Islet precursor cell (in vitro differentiated cells): ENCODE measurements at places on chromosomes 7 and 10.

DNA sequence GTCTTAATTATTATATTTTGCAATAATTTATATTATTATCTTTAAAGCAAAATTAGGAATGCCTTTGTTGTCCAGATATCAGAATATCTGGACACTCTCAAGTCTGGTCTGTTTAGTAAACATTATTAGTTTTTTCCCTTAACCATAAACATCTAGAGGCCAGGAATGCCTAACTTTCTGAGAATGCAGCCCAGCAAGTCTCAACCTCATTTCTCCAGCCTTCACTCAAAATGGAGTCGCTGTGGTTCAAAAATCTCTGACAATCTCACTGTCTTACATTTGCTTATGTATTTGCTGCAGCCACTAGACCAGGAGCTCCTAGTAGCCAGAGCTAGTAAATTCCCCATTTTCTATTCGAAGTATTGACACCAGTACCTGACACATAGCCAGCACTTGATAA is 49.7 kb upstream of the INHBA start:
- no peak for DNase-seq

GRCh38 chr7:7265081-7266075 is 83.0 kb downstream of the C1GALT1 start:
- no peak for DNase-seq

GRCh38 chr10:79182781-79183467 is 114.2 kb downstream of the ZMIZ1 start:
- peak; percentile 80 for DNase-seq

DNA sequence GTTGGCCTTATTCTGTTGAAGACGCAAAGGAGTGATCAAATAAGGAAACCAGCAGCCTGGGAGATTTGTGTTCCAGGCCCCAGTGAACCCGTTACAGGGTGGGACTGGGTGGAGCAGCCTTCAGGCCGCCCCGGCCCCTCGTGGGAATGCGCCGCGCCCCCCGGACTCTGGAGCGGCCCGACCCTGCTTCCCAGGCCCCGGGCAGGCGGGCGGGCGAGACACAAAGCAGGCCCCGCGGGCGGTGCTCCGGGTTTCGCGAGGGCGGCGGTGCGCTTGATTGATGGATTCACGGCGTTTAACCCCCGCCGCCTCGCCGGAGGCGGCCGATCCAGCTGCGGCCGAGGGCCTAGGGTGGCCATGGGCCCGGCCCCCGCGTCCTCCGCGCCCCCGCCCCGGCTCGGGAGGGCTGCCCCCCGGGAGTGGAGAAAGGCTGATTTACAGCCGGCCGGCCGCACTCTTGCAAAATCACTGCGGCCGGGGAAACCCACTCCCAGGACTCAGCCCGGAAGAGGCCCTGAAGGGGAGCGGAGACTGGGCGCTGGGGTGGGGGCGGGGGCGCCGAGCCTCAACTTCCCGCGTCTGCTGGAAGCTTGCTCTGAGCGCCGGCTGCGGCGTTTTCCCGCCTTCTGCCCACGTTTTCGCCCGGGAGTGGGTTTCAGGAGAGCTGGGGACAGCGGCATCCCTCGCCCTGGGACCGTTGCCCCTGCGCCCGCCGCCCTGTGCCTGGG is 299.6 kb upstream of the NFE2L3 start:
- peak; percentile 92 for DNase-seq

DNA sequence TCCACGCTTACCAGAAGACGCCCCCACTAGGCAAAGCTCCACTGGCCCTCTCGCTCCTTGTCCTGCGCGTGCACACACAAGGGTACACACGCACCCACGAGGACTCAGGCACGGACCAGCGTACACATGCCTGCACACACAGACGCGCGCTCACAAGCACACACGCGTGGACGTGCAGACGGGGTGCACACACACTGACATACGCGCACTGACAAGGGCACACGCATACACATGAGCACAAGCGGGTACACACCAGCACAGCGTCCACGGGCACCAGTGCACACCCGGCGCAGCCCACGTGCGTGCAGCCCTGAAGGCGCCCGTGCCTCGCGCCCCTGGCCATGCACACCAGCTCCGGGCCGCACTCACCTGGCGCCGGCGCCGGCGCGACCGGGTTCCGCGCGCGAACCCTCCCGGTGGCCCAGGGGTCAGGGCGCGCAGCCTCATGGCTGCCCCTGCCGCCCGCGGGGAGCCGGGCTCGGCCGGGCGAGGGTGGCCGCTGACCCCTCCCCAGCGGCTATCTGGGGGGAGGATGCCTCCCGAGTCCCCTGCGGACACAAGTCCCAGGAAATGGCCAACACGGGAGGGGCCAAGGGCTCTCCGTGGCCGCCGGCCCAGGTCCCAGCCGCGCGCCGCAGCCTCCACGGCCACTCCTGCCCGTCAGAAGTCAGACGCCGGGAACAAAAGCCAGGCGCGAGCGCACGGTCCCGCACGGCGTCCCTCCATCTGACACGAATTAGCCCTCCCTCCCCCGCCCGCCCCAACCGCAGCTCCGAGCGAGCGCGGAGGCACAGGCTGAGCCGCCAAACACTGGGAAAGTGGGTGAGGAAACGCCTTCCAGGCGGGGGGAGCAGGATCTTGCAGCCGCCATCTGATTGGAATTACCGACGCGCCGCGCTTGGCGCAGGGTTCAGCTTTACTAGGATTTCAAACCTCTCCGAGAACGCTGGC is 45.0 kb downstream of the TNS3 start:
- DNase-seq = peak; percentile 89

- peak; percentile 50 for DNase-seq
Observed at GRCh38 chr10:122308417-122309141, 37.5 kb downstream of the BTBD16 start.

- no peak for DNase-seq
Observed at GRCh38 chr10:78207216-78207615, 173.6 kb downstream of the RPS24 start.

- no peak for DNase-seq
Observed at GRCh38 chr10:83886871-83887270, 252.4 kb upstream of the GHITM start.

GRCh38 chr7:77281780-77282478 is 82.3 kb upstream of the FGL2 start:
- no peak for DNase-seq

DNA sequence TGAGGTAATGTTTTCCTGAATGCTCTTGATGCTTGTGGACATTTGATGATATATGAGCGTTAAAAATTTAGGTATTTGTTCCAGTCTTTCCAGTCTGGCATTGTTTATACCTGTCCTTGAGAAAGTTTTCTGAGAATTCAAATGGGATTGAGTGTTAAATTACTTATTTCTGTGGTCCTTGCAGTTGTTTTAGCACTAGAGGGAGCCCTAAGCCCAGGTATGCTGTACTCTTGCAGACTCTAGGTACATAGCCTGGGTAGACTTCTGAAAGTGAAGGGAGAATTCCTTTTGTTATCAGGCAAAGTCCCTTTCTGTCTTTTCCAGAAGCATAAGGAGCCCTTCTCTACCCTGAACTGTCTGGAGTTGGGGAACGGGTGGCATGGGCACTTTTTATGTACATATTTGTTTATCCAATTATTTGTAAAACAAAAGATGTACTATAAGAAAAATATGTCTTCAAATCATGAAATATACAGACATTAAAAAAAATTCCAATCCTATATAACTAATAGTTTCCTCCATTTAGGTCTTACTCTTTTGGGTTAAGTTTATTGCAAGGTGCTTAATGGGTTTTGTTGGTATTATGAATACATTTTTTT is 262.1 kb downstream of the ATRNL1 start:
- peak; percentile 73 for DNase-seq

DNA sequence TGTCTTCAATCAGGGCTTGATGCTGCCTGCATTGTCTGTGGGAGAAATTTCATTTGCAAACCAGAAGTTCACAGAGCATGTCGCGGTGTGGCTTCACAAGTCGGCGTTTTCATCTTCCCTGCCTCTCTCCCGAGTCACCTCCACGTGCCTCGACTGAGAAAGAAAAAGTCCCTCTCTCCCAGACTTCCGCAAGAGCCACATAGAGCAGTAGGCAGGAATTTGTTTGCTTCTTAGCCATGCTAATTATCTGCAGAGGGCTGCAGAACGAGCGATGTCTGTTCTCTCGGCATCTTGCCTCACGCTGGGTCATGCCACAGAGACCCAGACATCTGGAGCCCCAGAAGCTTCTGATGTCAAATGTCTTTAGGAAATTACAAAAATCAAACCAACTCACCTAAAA is 272.2 kb downstream of the TCF7L2 start:
- peak; percentile 86 for DNase-seq

DNA sequence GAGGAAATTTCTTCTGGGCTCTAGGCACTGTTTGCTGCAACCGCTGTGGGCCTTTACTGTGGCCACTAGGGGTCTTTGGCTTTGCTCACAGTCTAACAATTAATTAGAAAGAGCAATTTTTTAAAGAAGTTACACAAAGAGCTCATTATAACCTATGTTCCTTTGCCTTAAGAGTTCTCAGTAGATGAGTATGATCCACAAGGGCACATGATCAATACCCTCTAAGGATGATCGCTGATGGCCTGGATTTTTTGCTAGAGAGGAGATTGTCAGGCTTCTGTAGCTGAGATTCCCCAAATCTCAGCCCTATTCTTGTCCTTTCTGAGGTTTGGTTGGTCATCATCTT is 80.8 kb upstream of the RHOBTB1 start:
- no peak for DNase-seq

DNA sequence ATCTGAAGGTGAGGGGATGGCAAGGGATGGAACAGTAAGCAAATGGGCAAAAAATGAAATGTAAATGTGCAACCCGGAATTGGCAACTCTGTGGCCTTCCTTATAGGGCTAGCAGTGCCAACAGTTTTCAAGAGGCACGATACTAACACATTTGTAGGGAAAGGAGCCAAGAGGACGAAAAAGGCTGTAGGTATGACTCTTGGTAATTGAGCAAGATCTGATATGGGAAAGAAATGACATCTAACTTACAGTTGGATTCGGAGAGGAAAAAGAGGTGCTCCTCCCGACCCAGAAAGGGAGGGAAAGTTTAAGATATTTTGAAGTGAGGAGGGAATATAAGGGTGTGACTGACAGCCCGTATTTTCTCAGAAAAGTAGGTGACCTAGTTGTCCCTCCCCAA is 2.1 kb upstream of the CREM start:
- no peak for DNase-seq

- DNase-seq = no peak
Observed at GRCh38 chr10:131162211-131162610, 149.3 kb downstream of the TCERG1L start.

- peak; percentile 54 for DNase-seq
Observed at GRCh38 chr10:132862485-132863420, 76.8 kb upstream of the NKX6-2 start.

DNA sequence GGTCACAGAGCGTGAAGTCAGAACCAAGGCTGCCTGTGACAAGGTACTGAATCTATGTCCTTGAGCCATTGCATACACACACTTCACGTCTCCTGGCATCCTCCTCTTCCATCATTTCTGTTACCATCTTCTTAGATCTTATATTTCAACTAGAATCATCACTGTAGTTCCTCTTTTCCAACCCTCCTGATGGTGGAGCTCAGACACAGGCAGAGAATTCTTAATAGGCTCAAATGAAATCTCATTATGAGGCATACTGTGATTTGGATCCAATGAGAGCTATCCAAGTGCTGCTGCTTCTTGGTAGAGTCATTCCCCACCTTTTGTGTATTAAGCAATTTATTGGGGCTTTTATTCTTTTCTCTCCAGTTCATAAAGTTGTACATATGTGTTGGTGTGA is 113.2 kb downstream of the CALCR start:
- no peak for DNase-seq

GRCh38 chr10:43706166-43706565 is 57.5 kb upstream of the ZNF32 start:
- no peak for DNase-seq

GRCh38 chr7:39240864-39241263 is 263.2 kb downstream of the POU6F2 start:
- DNase-seq = no peak

DNA sequence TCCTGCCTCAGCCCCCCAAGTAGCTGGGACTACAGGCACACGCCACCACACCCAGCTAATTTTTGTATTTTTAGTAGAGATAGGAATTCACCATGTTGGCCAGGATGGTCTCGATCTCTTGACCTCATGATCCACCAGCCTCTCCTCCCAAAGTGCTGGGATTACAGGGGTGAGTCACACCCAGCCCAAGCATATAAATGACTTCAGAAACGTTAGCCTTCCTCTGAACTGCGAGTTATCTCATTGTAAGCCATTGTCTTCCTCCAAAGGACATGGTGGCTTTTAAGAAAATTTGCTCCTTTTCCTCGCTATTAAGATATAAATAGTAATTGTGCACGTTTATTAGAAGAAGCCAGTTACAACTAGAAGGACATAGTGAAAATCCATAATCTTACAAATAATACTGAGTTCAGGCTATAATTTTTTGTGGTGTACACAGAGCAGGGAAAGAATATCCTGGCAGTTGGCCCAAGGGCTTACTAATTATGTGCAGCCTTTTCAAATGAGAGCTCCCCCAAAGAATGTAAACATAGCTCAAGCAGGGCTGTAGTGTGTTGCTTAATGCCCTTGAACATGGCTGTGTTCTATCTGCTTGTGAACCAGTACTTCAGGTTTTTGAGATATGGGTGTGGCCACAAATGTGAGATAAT is 495.8 kb downstream of the PARD3 start:
- no peak for DNase-seq

DNA sequence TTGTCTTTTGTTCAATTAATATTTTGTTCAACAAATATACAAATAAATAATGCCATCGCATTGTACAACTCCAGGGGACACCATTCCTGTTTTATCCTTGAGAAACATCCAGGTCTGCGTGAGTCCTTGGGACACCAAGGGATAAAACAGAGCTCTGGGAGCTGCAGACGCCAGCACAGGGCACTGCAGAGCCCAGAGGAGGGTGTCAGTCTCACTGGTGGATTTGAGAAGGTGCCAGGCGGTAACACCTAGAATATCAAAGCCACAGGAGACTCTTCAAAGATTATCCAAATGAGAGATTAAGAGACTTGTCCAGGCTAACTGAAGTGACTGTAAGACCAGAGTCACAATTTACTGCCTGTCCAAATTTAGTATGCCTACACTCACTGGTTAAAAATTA is 55.3 kb downstream of the TEX36 start:
- no peak for DNase-seq

DNA sequence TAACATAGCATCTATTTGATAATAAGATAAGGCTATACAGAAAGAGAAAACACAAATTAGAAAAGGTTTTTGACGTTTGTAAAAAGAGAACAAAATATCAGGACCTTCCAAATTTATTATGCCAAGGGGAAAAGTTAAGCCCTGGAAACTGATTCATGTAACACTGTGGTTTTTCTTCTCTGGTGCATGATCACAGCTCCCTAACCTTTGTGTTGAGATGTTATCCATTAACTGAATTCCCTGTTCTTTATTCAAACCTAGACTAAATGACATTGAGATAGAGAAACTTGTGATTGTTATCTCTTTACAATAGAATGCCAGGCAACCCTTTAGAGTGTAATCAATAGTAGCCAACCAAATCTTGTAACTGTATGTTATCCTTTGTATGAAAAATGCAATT is 141.5 kb upstream of the NRG3 start:
- no peak for DNase-seq

GRCh38 chr10:42477170-42477569 is 161.2 kb downstream of the ZNF33B start:
- no peak for DNase-seq
